ENCODE measurements at places on chromosomes 2 and 18.

DNA sequence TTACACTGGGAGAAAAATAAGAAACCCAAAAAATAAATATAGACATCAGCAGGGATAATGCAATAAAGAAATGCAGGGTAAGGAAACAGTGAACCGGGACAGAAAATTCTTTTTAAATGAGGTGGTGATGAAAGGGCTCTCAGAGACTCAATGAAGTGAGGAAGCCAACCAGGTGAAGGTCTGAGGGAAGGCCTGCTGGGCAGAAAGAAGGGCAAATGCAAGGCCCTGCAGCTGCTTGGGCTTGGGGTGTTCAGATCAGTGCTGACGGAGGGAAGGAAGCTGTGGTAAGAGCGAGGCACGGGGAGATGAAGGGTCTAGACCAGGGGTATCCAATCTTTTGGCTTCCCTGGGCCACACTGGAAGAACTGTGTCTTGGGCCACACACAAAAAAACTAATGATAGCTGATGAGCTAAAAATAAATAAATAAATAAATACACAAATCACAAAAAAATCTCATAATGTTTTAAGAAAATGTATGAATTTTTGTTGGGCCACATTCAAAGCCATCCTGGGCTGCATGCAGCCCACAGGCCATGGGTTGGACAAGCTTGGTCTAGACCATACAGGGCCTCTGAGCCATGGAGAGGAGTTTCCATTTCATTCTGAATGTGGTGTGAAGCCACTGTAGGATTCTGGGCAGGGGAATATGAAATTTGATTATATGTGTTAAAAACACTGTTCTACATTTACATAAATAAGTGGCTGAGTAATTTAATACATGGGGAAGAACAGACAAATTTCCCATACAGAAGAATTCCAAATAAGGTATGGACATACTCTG is 96.3 kb upstream of the DNMT3A start:
- DNase-seq = no peak

DNA sequence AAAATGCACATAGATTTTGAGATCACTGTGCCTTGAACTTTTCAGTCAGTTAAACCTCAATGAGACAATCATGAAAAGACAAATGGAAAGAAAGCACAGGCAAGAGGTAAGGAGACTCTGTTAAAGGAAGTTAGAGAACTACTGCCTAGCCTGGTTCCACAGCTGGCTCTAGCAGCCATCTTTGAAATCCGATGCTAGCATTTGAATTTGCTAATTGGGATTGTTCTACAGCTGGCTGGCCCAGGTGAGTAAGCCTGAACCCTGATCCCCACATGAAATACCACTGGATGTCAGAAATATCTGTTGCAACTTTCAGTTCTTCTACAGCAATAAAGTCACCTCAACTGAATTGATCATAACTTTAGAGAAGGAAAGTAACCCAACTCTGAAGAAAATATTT is 315.2 kb upstream of the CHAC2 start:
- DNase-seq = no peak

DNA sequence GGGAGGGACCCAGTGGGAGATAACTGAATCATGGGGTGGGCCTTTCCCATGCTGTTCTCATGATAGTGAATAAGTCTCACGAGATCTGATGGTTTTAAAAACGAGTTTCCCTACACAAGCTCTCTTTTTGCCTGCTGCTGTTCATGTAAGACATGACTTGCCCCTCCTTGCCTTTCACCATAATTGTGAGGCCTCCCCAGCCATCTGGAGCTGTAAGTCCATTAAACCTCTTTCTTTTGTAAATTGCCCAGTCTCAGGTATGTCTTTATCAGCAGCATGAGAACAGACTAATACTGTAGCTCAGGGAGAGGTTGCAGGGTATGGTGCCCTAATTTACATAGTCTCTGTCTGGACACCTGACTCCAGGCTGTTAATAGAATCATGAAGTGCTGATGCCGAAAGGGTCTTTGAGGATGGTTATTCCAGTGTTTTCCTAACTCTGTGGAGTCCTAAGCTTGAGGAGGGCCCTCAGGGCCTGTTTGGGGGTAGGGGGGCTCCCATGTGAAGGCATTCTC is 343.2 kb downstream of the ALK start:
- DNase-seq = no peak

- no peak for DNase-seq
Measured at GRCh38 chr2:221521233-221521845, 50.8 kb downstream of the EPHA4 start.

DNA sequence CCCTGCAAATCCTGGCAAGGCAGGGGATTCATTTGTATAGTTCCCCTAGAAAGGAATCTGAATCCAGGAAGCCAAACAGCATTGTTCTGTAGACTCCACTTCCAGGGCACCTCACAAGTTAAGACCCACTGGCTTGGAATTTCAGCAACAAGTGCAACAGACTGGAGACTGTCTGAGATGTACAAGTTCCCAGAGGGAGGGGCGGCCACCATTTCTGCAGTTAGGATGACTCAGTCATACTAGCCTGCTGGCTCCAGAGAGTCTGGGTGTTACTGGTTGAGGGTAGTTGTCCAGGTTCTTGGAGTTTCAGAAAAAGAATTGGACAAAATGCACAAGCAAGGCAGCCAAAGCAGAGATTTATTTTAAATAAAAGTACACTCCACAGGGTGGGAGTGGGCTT is 384.2 kb downstream of the DSC3 start:
- DNase-seq = no peak

DNA sequence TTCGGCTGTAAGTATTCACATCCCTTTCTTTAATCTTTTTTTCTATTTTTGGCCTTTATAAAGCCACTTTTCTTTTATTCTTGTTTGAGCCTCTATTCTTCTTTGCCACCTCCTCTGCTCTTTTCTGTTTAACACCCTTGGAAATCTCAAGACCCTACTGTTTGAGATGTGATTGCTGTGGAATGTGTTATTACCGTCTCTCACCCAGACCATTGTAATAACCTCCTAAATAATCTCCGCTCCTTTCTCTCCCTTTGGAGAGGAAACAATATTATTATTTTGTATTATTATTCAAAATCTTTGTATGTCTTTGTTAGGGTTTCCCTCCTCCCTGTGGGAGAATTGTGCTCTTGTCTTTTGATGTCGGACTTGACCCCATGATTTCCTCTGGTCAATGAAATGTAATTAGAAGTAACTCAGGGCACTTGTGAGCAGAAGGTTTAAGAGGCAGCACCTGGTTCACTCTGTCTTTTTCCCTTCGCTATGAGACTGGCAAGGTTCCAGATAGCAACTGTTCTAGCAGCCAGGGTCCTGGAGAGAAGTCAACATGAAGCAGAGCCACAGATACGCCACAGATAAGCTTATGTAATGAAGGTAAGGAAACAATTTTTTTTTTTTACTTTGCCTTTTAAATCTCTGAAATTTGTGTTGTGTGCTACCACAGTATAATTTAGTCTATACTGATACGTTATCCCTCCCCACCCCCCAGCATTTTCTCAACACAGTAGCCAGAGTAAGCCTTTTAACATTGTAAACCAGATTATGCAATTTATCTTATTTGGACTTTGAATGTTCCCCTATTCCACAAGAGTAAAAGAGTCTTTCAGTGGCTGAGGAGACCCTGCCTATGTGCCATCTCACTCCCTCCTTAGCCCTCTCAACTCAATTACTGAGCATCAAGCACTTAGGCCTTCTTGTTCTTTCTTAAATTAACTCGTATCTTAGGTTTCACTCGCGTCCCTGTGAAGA is 601.2 kb upstream of the ZNF804A start:
- DNase-seq = no peak

DNA sequence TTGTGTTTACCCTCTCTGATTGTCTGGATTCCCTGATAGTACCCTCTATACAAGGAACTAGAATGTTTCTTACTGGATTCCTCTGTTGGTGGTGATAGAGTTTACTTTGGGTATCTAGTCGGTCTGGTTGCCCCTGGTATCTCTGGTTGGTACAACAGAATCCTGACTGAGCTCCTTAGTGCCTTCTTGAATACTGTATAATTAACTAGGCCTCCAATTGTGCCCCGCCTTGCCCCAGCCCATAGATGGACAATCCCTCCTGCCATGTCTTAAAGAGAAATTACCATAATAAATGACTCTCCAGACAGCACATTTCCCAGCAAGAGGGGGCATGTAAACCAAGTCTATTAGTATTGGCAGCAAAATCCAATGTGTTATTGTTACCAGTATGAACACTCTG is 2.3 kb downstream of the SCN1A start:
- DNase-seq = no peak

DNA sequence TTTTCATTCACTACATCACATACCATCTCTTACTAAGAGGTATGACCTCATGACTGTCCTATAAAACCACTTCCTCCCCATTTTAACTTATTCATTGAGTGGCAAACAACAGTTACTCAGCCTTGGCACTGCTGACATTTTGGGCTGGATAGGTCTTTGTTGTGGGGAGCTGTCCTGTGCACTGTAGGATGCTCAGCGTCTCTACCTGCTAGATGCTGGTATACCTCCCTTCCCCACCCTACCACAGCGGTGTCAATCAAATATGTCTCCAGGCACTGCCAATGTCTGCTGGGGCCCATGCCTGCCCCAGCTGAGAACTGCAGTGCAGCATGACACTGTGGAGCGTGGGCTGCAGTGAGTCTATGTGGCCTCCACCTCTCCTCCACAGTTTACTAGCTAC is 76.3 kb upstream of the MGAT4A start:
- no peak for DNase-seq

DNA sequence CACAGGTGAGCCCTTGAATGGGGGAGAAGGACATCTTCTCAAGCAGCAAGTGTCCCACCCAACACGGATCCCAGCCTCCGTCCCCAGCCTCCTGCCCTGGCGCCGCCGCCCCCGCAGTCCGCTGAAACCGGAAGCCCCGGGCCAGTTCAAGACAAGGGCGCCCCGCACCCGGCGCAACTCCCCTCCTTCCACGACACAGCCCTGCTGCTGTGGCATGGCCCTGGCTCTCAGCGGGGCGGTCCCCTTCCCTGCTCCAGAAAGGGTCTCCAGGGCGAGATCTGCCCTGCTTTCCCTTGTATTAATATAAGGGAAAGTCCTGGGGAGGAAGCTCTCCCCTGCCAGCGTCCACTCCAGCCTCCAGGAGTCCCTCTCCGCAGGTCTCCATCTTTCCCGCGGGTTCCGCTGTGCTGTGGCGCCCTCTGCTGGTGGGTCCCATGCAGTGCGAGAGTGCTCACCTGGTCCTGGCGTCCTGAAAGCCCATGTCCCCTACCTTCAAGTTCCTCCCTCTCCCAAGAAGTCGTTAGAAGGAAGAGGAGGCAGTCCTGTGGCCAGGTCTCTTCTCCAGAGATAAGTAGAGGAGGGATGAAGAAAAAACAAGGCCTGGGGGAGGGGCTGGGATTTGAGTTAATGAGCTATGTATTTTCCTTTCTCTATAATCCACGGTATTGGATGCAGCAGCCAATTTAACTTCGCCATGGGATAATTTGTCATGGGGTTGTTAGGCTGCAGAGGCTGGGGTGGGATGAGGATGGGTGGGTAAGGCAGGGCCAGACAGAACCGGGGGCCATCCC is 176.0 kb downstream of the SMAD2 start:
- peak; percentile 42 for DNase-seq

DNA sequence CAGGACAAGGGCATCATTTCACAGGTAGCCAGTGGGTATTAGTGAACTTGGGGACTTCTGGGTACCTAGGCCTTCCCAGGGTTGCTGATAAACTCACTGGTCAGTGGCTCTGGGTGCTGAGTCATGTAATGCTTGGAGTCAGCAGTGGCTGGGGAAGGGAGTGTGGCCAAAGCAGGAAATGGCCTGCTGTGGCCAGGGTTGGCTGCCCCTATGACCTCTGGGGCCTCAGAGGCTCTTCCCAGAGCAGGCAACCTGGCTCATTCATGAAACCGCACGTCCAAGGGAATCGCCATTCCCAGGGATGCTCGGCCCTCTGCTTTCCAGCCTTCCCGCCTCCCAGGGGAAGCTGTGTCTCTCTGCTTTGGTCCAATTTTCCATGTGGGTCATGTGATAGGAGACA is 294.9 kb downstream of the DYSF start:
- peak; percentile 35 for DNase-seq

- no peak for DNase-seq
Measured at GRCh38 chr2:139477618-139478017, 697.4 kb upstream of the NXPH2 start.
